Pericardium fibroblast (primary cell): ENCODE measurements at places on chromosomes 16 and 17. TPM values are rescaled to one million over a fixed set of nuclear protein-coding genes. Genes with fewer than 3 reads are reported as not detected.

Gene HSD17B1
- 4.0 and 4.9 TPM in 2 replicates for total RNA-seq

Gene PRSS36
- total RNA-seq, result 0.34 and 1.3 TPM in 2 replicates

Gene HOXB13
- total RNA-seq, result not detected in 2 replicates

Gene ANKRD40CL
- total RNA-seq, result not detected in 2 replicates

Gene KRT31
- not detected in 2 replicates for total RNA-seq

Gene HCRT
- total RNA-seq, result not detected in 2 replicates

Gene MAZ
- 173 and 200 TPM in 2 replicates for total RNA-seq

Gene RPS6KB1
- total RNA-seq, result 11.2 and 14.2 TPM in 2 replicates

Gene ATP2C2
- total RNA-seq, result not detected in 2 replicates

Gene NPW
- 1.6 and 8.7 TPM in 2 replicates for total RNA-seq

Gene TLCD3B
- not detected in 2 replicates for total RNA-seq

Gene MYO15B
- 3.2 and 4.8 TPM in 2 replicates for total RNA-seq

Gene TOX3
- total RNA-seq, result not detected in 2 replicates

Gene ZNF213
- 6.2 and 8.9 TPM in 2 replicates for total RNA-seq

Gene SMURF2
- total RNA-seq, result 24.9 and 25.6 TPM in 2 replicates

Gene MAP2K4
- 15.7 and 16.8 TPM in 2 replicates for total RNA-seq

Gene ANKS3
- total RNA-seq, result 10.4 and 16.0 TPM in 2 replicates

Gene ABCA3
- 0.60 and 0.82 TPM in 2 replicates for total RNA-seq

Gene CDRT15
- not detected in 2 replicates for total RNA-seq

Gene ACAP1
- 0.34 TPM in 1 of 2 replicates, not detected in the other for total RNA-seq

Gene KRTAP29-1
- not detected in 2 replicates for total RNA-seq

Gene MARVELD3
- 0.12 TPM in 1 of 2 replicates, not detected in the other for total RNA-seq

Gene CDH1
- not detected in 2 replicates for total RNA-seq

Gene CCL16
- total RNA-seq, result not detected in 2 replicates

Gene ASPHD1
- 11.7 and 20.4 TPM in 2 replicates for total RNA-seq

Gene HNF1B
- not detected in 2 replicates for total RNA-seq

Gene KRT33A
- total RNA-seq, result not detected in 2 replicates

Gene GPR142
- total RNA-seq, result not detected in 2 replicates

Gene TOM1L1
- total RNA-seq, result 8.2 and 25.1 TPM in 2 replicates

Gene NPIPB2
- 0.23 and 2.3 TPM in 2 replicates for total RNA-seq

Gene CIITA
- total RNA-seq, result 0.09 and 0.35 TPM in 2 replicates

Gene GCGR
- not detected in 2 replicates for total RNA-seq

Gene COPRS
- total RNA-seq, result 78.6 and 105 TPM in 2 replicates

Gene CPNE7
- total RNA-seq, result 11.6 and 29.1 TPM in 2 replicates

Gene CD300E
- not detected in 2 replicates for total RNA-seq

Gene IL32
- 10.7 and 13.4 TPM in 2 replicates for total RNA-seq

Gene RNF151
- not detected in 2 replicates for total RNA-seq

Gene EXOC3L1
- total RNA-seq, result 0.12 and 1.9 TPM in 2 replicates

Gene FOXN1
- total RNA-seq, result 0.12 TPM in 1 of 2 replicates, not detected in the other

Gene GID4
- 8.9 and 10.9 TPM in 2 replicates for total RNA-seq

Gene SLFN14
- total RNA-seq, result not detected in 2 replicates
